ENCODE measurements at places on chromosomes 13 and 19.

GRCh38 chr13:37429976-37430375 is 168.6 kb downstream of the POSTN start:
- DNase-seq, result no peak

- DNase-seq, result no peak
These were observed 9.3 kb upstream of the CEACAM7 start for GRCh38 chr19:41697198-41697855.

GRCh38 chr19:3607303-3608078 is 816 bp upstream of the TBXA2R start:
- DNase-seq, result no peak

GRCh38 chr19:31656507-31656906 is 307.3 kb upstream of the TSHZ3 start:
- no peak for DNase-seq

GRCh38 chr19:33689868-33690267 is 68.1 kb downstream of the CHST8 start:
- DNase-seq, result peak; percentile 28

DNA sequence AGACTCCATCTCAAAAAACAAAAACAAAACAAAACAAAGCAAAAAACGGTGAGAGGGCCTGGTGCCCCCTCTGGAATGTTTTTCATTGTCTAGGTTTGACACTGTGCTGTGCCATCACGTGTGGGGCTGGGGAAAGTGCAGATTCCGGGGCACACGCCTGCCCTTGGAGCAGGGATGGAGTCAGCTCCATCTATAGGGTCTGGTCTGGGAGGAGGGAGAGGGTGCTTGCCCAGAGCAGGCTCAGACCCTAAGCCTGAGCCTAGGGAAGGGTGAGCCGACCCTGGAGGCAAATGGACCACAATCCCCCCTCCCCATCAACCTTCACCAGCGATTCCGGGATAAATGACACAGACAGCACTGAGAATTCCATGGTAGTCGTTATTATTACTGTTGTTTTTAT is 10.9 kb upstream of the ZBTB32 start:
- no peak for DNase-seq

DNA sequence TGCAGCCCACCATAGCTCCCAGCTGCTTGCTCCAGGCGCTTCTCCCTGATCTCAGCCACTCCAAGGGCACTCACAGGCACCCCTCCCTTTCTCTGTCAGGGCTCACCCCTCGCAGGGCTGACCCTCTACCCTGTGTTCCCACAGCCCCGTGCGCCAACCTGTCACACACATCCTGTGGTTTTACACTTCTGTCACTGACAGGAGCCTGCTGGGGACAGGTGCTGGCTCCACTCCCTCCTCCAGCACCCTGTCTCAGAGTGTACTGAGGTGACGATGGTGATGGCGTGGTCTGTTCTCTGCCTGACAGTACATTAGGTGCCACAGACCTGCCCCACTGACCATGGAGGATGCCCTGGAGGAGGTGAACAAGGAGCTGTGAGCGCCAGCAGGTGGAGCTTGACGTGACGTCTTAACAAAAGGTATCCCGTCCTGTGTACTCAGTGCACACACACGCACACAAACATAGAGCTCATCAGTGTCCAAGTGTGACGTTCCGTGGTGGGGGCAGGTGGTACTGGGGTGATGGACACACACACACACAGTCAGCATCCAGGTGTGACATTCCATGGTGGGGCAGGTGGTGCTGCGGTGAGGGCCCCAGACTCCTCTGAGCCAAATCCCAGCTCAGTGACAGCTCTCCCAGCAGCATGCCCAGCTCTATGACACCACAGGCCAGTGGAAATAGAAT is 20.9 kb downstream of the C19orf44 start:
- DNase-seq, result no peak

- DNase-seq, result no peak
These were observed 48.0 kb upstream of the IPO5 start for GRCh38 chr13:97905517-97905916.

DNA sequence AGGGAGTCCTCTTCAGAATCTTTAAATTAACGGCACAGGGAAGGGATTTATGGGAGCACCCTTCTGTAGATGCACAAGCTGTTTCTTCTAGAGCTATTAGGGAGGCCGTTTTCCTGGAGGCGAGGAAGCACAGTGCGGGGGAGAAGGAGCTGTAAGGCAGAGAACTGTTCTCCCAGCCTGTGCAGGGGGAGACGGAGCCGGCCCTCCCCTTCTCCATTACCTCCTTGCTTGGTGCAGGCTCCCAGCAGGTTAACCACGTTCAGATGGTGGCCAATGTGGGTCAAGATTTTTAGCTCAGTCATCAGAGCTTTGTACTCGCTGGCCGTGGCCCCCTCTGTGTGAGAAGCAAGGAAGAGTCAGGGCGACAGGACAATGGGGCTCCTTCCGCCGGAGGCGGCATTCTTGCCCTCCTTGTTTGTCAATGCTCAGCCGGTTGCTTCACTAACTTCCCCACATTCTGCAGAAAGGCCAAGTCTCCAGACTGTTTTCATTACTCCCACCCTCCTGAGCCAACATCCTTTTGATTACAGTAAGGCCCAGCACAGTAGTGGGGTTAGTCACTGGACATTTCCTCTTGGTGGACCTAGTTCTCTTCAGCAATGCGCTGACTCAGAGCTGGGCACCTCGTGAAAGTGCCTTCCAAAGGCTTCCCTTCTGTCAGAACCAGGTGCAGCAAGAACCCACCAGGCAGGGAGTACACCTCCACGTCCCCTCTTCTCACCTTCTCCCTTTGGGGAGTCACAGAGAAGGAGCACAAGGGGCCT is 165.4 kb downstream of the FLT1 start:
- no peak for DNase-seq

DNA sequence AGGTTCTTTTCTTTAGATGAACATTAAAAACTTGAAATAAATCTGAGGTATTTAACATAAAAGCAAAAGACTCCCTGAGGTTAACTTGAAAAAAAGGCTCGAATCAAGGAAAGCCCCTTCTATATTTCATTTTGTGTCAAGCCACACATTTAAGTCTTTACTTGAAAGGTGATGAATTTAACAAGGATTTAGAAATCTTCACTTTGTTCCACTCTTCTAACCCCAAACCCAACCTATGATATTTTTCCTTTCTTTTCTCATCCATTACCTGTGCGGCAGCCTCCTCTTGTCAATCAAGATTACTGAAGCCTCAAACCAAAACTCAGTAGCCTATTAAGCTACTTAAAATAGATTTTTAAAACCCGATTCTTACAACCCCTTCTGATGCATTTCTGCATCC is 33.8 kb downstream of the MIPEP start:
- DNase-seq, result no peak

DNA sequence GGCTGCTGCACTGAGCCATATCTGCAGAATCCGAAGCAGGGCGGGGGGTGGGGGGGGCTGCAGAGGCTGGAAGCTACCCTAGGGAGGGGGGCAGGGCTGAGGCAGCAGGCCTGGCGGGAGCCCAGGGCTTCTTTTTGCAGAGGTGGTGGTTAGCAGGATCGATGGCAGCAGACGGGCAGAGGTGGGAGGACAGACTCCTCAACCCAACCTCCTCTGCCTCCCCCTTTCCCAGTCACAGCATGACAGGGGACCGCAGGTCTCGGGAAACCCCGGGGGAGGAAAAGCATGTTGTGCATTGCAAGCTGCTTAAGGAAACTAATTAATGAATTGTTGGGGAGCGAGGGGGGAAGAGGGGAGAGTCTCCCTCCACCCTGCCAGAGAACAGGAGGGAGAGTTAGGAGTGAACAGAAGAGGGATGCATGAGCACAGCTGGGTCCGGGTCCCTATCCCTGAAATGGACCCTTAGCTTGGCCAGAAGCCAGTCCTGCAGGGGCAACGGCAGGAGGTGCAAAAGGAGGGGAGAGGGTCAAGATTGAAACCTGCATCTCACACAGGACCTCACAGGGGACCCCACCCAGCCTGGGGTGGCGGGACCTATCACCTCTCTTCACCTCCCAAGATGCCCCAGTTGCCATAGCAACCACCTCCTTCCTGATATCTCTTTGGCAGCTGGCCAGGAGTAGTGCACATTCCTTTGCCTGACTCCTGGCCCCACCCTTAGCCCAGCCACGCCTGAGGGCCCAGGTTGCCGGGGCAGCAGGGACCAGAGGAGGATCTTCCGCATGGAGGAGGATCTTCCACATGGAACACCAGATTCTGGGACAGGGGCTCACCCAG is 1.8 kb downstream of the FXYD7 start:
- DNase-seq, result peak; percentile 71

- no peak for DNase-seq
These were observed 79.2 kb downstream of the IRS2 start for GRCh38 chr13:109707044-109707741.

DNA sequence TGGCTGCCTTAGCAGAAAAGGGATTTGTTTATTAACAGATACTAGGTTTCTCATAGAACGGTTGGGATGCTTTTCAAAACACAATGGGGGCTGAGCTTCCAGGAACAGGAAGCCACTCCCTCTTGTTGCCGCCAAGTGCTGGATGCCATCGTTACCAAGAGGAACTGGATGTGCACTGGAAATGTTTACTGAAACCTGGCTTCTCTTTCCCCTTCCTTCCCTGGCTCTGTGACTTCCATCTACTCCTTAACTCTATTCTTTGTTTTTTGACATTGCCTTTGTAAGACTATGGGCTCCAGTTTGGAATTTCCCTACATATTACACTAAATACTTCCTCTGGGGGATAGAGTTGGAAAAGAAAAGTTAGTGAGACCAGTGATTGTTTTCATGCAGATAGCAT is 11.7 kb upstream of the KL start:
- DNase-seq, result no peak

DNA sequence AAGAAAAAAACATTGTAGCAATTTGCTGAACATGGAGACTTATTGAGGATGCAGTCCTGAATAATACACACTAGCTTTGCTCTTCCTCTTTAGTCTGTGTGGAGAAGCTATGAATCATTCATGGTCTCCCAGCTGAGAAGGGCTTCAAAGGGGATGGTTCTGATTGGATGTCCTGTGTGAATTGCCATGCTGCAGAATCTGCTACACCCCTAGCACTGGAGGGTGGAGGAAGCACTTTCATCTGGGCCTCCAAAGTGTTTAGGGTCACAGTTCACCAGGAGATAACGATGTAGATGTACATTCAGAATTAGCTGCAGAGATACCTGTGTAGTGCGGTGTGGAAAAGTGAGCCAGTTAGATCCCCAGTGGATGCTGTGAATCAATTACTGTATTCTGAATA is 321.1 kb upstream of the EDNRB start:
- DNase-seq, result no peak

DNA sequence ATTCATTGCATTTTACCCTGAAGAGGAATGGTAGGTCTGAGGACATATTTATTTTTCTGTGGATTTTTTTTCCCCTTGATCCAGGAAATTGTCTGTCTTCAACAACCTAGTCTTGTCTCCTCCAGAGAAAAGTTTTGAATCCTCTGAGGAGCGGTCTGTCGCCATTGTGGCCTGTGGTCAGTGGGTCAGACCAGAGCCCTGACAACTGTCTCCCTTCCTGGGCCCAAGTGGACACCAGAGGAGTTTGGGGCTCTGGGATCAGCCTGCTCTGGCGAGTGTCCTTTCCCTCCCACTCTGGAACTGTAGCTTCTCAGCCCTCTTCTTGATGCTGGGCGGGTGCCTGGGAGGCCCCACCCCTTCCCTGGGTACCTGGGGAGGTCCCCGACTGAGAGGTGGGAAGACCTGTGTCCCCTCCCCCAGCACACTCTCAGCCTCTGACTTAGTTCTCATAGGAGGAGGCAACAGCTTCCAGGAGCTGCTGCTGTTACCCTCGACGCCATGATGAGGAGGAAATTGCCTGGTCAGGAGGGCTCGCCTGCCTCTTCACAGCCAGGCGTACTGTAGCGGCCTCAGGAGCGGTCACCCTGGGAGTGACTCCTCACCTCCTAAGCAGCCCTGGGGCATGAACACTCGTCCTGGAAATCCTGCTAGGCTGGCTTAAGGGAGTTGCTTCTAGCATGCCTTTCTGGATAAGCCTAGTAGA is 110.3 kb downstream of the GGACT start:
- no peak for DNase-seq

DNA sequence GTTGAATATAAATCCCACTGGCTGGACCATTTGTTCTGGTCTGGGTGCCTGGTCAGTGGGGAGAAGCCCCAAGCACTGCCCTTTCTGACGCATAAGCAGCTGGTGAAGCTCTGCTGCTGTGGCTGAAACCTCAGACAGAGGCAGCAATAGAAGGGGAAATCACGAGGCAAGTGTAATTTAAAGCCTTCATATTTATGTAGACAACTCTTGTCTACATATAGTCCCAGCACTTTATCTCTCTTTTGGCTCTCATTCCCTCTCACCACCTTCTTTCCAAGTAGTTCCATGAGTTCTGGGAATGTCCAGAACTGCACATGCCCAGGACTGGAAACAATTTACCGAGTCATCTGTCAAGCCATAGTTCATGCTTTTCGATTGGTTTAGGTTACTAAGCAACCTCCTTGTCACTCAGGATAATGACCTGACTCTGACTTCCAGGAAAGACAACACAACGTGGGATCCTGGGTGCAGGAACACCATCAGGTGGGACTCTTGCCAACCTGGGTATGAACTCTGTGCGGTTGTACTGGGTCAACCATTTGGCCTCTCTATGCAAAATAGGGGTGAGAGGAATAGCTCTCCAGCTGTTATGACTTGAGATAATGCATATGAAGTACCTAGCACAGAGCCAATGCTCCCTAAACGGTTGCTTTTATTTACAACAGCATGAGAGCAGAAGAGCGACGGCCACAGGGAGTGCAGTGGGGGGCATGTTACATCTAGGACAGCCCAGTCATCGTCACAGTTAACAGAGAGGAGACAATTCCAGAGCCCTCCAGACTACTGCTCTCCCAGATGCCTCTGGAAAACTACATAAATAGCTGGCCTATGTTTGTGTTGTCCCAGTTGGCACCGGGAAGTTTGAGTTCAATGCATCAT is 321.9 kb downstream of the FOXO1 start:
- no peak for DNase-seq

GRCh38 chr19:18423258-18424020 is 4.2 kb downstream of the SSBP4 start:
- no peak for DNase-seq

- DNase-seq, result no peak
These were observed 44.8 kb downstream of the PHF11 start for GRCh38 chr13:49540552-49540951.

GRCh38 chr13:112616586-112617362 is 28.8 kb upstream of the TUBGCP3 start:
- DNase-seq, result no peak

GRCh38 chr13:86052141-86052540 is 252.9 kb upstream of the SLITRK6 start:
- DNase-seq, result no peak

DNA sequence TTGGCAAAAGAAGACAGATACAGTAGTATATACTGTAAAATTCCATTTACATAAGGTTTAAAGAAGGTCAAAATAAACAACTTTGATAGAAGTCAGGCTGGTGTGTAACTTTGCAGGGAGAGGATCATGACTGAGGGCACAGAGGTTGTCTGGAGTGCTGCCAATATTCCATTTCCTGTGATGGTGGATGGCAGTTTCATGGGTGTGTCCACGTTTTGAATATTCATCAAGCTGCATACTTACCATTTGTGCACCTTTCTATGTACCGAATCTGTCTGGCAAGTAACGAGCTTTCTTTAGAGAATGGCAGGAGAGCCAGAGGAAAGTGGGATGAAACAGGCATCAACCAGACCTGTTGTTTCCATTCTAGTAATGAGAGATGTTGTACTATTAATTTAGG is 420.5 kb upstream of the HTR2A start:
- no peak for DNase-seq

GRCh38 chr19:47021536-47022139 is 2.0 kb downstream of the NPAS1 start:
- DNase-seq, result no peak

Data from dorsolateral prefrontal cortex (tissue), 122 donors.